ENCODE measurements at places on chromosomes 3 and 15.

GRCh38 chr3:42864321-42864950 lies 11.2 kb downstream of the CYP8B1 start:
- DNase-seq, result no peak

DNA sequence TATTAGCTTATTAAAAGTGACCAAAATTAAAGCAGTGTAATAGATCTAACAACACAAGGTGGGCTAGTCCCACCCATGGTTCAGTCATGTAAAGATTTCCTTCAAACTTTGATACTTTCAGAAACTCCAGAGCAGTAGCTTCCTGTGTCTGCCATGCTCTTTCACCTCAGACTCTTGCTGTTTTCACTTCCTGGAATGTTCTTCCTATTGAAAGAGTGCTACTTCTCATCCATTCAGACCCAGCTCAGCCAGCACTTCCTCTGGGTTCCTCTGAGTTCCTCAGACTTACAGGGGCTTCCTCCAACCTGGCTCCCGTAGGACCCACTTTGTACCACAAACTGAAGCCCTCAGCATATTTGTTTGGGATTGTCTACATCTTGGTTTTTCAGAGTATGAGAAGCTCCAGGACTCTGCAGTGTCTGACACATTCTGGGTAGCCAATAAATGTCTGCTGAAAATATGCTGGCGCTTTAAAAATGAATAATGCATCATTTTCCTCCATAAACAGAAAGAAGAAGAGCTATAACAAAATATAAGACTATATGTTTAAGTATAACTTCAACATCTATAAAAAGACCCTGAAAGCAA lies 18.0 kb downstream of the NCEH1 start:
- DNase-seq, result no peak

DNA sequence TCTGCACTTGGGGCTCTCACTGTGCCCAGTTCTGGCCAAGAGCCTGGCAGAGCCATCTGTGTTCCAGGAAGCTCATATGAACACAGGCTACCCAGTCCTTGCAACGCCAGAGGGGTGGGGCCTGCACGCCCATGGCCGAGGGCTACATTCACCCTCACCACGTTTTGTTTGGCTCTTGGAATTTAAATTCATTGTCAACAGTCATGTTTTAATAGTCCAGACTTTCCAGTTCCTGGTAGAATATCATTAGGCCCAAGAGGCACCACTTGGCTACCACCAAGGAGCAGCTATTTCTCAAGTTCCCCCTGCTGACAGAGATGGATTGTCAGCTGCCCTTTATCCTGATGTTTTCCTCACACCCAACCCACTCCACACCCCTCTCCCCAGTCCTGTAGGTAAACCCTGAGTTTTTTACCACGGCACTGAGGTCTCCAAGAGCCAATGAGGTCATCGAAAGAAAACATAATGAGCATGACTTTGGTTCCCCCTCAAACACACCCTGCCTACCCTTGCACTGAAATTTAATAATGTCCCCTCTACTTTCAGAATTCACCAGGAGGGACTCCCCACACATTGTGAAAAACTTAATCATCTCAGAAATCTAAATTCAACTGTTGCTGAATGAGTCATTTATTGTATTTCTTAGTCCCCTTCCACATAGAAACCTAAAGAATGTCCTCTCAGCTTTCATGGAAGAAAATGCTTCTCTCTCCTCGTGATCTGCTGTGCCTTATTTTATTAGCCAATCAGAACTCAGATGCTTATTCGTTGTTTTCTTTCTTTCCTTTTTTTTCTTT lies 125.1 kb downstream of the SHQ1 start:
- DNase-seq, result no peak

GRCh38 chr15:49278751-49279150 lies 108.7 kb downstream of the GALK2 start:
- DNase-seq, result no peak

- no peak for DNase-seq
Observed at GRCh38 chr3:53103397-53104296, 26.6 kb downstream of the RFT1 start.

GRCh38 chr3:32460031-32460749 lies 42.5 kb downstream of the CMTM6 start:
- peak; percentile 44 for DNase-seq

GRCh38 chr3:49133226-49133951 lies 539 bp upstream of the LAMB2 start:
- DNase-seq, result no peak

DNA sequence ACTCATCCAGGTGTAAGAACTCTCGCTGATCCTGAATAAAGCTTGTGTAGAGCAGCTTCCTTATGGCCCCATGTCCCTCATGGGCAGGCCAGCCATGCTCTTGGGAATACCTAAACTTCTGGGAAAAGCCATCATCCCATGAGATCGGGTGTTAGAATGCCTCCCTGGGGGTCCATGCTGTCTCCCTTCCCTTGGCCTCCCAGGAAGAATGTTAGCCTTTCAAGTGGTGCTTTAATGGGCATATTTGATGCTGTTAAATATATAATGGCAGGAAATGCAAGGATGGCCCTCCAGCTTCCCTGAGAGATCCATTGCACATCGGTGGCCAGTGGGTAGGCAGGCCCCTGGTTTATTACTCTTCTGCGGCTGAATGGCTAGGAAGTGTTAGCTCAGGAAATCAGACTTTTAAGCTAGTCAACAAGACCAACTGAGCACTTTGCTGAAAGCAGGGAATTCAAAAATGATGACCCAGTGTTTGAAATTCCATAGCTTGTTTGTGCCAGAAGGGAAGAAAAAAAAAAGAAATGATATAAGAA lies 60.5 kb upstream of the LRTM1 start:
- DNase-seq, result no peak

DNA sequence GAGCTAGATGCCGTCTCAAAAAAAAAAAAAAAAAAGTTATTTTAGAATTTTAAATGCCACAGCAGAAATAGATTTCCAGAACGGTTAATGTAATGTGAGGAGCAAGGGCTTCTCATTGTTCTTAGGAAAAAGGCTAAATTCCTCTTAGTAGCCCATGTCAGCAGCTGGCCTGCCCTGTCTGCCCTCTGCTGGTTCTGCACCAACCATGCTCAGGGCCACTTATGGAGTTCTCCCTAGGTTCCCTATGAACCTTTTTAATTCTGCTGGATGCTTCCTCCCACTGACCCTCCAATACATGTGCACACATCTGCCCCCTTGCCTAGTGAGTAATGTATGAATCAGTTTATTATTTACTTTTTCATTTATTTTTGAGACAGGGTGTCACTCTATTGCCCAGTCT lies 32.2 kb upstream of the DPPA4 start:
- DNase-seq, result no peak

- no peak for DNase-seq
Observed at GRCh38 chr3:24683633-24684384, 189.2 kb upstream of the THRB start.

DNA sequence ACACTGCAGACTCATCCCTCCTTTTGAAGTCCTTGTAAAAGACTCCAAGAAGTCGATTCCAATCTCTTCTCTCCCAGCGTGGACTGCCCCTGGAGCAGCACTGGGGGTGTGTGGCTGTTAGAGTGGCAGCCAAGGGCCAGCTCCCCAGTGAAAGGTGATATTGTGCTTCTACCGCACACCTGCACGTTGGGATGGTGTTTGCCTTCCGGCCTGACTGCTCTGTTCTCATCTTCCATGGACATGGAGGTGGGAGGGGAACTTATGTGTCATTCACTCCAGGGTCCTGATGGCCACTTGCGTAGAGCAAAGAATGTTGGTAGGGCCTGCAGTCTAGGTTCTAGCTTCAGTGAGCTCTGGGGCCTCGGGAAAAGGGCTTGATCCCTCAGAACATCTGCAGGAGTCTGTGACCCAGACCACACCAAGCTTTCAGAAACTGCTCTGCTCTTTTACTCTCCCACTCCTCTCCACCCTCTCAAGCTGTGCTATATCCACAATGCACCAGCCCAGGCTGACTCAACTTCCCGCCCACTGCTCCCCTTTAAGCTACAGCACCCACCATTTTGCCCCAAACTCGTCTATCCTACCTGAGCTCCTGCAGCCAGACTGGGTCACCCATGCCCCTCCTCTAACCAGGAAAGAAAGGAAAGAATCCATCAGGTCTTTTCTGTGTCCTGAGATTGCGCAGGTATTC lies 31.3 kb downstream of the LIPC start:
- no peak for DNase-seq

- no peak for DNase-seq
Observed at GRCh38 chr3:14123308-14124222, 1.1 kb downstream of the CHCHD4 start.

All from activated CD8-positive, alpha-beta memory T cell treated with anti-CD3 and anti-CD28 coated beads for 1 hour (primary cell).